Stimulated activated CD4-positive, alpha-beta T cell treated with anti-CD3 and anti-CD28 coated beads, Interleukin-1b, Interleukin-23, amount 100 ng/mL, for 4 hours (primary cell): ENCODE measurements at places on chromosomes 11 and 22.

DNA sequence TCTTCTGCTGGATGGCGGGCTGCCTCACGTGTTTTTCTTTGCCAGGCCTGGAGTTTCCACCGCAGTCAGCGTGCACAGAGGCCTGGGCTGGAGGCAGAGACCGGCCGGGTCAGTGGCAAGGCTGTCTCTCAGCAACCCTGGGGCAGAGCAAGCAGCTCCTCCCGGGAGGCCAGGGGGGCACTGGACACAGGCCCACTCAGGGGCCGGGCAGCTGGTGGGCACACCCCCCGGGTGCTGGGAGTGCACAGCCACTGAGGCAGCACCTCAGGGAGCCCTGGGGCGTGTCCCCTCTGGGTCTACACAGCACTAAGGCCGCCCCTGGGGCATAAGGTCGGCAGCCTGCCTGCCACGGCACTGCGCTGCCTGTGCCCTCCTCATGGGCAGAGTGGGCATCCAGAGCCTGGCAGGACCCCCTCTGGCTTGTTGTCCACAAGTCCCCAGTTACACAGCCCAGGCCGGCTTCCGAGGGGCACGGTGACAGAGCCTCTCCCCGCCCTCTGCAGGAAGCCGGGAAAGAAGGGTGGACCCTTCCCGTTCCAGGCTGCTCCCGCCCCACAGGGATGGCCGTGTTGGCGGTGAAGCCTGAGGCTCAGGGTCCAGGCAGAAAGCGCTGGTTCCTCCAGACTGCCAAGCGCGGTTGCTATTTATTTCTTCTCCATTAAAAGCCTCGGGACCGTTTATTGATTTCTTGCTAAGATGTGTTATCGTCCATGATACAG lies 18.5 kb upstream of the TH start:
- DNase-seq = no peak

GRCh38 chr11:12216671-12217374 lies 106.4 kb downstream of the MICAL2 start:
- no peak for DNase-seq

DNA sequence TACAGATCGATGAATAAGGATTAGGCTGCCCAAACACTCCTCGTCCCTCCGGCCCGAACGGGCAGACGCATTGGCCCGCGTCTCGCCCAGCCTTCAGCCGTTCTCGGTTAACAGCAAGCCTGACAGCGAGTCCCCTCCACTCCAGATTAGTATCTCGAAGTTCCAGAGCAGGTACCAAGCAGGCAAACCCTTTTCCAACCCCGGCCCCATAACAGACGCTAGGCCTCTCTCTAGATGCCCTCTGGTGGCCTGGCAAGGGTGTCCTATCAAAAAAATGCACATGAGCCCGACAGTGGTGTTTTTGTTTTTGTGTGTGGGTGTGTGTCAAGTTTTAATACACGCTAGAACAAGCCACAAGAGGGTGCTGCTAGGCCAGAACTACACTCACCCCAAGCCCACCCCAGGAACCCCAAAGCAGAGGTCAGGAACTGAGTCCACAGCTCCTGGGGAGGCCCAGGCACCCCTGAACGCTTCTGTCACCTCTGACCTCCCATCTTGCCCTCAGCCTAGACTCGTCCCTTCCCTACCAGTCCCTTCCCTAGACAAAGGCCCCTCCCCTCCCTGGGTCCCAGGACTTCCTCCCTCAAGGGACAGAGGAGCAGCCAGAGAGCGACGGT lies 658 bp upstream of the ARFGAP2 start:
- no peak for DNase-seq

DNA sequence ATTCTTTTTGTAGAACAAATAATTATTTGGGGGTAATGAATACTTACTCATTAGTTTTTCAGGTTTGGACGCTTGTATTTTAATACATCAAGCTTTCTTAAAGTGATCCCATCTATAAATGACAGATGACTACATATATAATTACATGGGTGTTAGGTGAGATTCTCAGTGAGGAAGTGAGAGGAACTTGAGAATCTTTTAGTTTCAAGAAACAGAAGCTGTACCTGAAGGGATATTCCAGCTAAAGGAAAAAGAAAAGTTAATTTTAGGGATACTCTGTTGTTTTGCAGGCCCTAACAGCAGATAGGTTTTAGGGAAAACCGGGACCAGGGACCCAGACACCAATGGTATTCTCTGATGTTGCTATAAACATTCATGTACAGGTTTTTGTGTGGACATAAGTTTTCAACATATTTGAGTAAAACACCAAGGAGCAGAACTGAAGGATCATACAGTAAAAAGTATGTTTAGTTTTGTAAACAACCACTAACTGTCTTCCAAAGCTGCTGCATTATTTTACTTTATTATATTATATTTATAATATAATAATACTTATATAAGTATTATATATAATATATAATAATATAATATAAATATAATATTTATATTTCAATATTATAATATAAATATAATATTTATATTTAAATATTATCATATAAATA lies 24.1 kb upstream of the PHOX2A start:
- no peak for DNase-seq

- no peak for DNase-seq
Observed at GRCh38 chr22:32987081-32987631, 71.0 kb downstream of the SYN3 start.

GRCh38 chr11:3340025-3340424 lies 38.9 kb downstream of the ZNF195 start:
- DNase-seq = no peak

- no peak for DNase-seq
Observed at GRCh38 chr11:47924184-47924691, 56.1 kb upstream of the PTPRJ start.

DNA sequence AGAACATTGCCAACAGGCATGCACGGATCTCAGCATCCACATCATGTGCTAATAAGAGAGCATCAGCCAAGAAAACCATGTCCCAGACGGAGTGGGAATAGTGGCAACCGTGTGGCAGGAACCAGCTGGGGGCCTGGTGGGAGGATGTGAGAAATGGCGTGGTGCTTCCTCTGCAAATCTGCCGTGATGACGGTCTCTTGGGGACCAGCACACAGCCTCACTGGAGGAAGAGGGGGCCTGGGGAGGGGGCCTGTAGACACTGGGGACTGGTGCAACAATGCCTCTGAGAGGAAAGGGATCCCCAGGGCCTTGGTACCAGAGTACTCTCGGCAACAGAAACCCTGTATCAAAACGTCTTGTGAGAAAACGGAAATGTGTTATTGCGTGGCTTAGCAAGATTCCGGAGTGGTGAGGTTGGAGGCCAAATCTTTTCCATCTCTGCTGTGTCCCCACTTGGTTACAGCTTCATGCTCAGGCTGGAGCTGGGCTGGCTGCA lies 154.3 kb upstream of the TBCEL start:
- DNase-seq = no peak

DNA sequence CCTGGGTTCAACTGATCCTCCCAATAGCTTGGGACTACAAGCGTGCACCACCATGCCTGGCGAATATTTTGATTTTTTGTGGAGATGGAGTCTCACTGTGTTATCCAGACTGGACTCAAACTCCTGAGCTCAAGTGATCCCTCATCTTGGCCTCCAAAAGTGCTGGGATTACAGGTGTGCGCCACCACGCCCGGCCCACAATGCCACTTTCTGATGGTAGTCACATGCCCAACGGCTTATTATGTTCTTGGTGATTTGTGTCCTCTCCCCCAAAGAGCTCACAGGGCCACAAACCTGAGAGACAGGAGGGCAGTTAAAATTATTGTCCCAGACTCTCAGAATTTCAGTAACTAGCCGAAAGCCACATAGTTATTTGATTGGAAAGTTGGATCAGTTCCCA lies 9.6 kb downstream of the GRIK4 start:
- DNase-seq = no peak

DNA sequence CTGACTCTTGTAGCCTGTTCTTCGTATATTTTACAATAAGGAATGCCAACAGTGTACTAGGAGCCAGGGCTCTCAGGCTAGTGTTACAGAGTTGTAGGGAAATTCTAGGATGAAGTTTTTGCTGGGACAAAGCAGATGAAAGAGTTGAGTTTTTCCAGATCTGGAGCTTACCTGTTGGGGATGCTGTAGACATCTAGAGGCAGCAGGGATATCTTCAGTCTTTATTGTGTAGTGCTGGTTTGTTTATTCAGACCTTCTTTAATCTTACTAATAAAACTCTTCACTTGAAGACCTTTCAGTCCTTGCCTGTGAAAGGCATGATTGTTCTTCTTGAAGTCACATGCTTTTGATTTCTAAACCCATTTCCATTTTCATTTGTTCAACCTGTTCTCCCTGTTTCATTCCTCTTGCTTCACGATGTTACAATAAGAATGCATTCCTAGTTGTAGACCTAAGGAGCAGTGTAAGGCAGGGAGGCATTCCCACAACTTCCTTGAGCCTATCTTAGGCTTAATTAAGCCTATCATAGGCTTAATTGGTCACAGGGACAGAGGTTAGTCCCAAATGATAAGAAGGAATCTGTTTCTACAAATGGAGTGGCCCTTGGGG lies 7.9 kb upstream of the SLC37A2 start:
- DNase-seq = no peak

GRCh38 chr11:80898910-80899309 lies 1458.1 kb upstream of the TENM4 start:
- DNase-seq = no peak

DNA sequence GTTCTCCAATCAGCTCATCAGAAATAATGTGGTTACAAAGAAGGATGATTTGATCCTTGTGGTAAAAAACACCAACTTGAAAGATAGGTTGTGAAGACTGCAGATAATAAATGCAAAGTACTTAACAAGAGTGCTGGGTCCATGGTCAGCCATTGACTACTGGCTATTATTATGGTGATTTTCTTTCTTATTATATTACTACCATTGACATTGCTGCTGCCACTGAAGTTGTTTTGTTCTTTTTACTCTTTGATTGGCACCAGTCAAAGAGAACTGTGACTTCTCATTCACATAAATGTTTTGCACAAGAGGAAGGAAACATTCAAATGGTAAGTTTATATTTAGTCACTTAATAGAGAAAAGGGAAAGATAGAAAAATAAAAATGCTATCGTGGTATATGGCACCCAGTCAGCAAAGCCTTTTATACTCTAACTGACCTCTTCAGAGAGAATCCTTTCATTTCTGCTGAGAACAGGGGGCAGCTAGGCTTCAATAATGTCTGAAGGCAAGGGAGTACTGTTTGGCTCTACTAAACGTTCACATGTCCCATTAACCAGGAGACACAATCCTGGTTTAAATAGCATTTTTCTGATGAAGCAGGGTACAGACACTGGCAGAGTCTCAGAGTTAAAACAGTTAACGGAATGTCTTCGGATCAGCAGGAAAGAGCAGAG lies 64.8 kb downstream of the LRRC4C start:
- no peak for DNase-seq

DNA sequence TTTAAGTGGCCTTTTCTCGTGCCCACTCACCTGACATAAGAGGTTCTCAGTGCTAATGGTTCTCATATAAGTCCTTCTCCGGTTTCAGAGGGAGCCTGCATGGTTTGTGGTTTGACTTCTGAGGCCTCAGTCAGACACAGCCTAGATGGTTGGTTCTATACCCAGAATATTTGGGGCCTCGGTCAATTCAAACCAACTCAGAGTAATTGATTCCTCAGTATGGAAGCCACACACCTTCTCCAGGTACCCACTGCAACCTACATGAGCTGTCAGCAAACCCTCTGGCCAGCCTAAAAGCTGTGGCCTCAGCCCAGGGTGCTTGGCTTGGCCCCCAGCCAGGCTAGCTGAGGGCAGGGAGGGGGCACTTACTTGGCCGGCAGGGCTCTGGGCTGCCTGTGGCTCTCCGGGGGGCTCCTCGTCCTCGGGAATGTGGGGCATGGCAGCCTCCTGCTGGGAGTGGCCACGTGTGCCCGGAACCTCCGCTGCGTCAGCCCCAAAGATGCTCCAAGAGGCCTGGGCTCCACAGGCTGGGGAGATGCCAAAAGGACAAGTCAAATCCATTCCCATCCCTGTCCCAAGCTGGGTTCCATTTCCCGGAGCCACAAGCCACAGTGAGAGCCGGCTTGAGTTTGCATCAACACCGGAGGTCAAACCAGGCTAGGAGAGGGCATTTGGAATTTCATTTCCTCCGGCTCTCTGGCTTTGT lies 41.7 kb downstream of the IRAG1 start:
- DNase-seq = no peak

- DNase-seq = no peak
Observed at GRCh38 chr11:3878258-3878584, 22.8 kb downstream of the STIM1 start.

DNA sequence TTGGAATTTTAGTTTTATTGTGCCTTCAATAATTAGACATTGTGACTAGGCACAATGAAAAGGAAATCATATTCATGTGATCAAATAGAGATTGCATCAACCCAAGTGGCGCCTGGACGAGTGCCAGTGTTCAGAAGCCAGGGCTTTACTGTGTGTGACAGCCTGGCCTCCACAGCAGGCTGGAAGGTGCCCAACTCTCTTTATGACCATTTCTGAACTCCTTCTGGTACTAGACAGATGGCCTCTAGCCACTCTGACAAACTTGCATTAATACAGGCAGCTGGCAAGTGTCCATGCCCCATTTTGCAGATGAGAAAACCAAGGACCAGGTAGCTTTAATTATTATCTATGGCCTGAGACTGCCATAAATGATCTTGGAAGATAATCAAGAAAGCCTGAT lies 8.3 kb upstream of the POU2AF1 start:
- DNase-seq = no peak

DNA sequence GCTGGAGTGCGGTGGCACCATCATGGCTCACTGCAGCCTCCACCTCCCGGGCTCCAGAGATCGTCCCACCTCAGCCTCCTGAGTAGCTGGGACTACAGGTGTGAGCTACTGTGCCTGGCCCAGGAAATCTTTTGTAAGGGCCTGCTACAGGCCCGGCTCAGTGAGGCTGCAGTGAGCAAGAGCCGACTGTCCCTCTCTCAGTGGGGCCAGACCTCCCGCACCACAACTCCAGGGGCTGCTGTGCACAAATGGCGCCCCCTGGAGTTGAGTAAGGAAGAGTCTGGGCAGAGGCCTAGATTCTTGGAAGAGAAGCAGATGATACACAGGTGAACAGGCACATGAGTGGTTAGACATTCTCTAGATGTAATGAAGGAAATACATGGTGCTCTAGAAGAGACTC lies 7.0 kb downstream of the SERHL2 start:
- no peak for DNase-seq

GRCh38 chr11:62954478-62954877 lies 30.3 kb downstream of the SLC22A6 start:
- no peak for DNase-seq
